A549 treated with GW870086 at 1 μM for 4 hours (cell line): ENCODE measurements at places on chromosomes 7 and 10. TPM values are rescaled to one million over a fixed set of nuclear protein-coding genes. Genes with fewer than 3 reads are reported as not detected.

Gene HGF
- 0.03 to 0.07 TPM in 2 of 5 replicates, not detected in the others for total RNA-seq

Gene LRRN3
- total RNA-seq, result 0.03 to 0.05 TPM in 2 of 5 replicates, not detected in the others

Gene EVX1
- total RNA-seq, result 0.09 to 0.27 TPM (median 0.11 TPM) in 5 replicates

Gene GPR15LG
- total RNA-seq, result not detected in 5 replicates

Gene CPED1
- total RNA-seq, result not detected in 5 replicates

Gene CNPY1
- not detected in 5 replicates for total RNA-seq

Gene NPM3
- 105 to 122 TPM (median 120 TPM) in 5 replicates for total RNA-seq

Gene C10orf90
- total RNA-seq, result 3.6 to 4.4 TPM (median 3.8 TPM) in 5 replicates

Gene TECPR1
- 5.3 to 10.3 TPM (median 6.5 TPM) in 5 replicates for total RNA-seq

Gene MOGAT3
- total RNA-seq, result not detected in 5 replicates

Gene VWA2
- total RNA-seq, result 0.05 TPM in 1 of 5 replicates, not detected in the others

Gene TWIST1
- 1.6 to 3.9 TPM (median 3.0 TPM) in 5 replicates for total RNA-seq

Gene AKR1C2
- 3,394 to 3,918 TPM (median 3,696 TPM) in 5 replicates for total RNA-seq

Gene ELN
- 0.06 to 0.16 TPM (median 0.08 TPM) in 5 replicates for total RNA-seq

Gene SPDYE11
- total RNA-seq, result not detected in 5 replicates

Gene IQUB
- total RNA-seq, result 0.12 TPM in 1 of 5 replicates, not detected in the others

Gene ATOH7
- 0.17 to 0.34 TPM (median 0.18 TPM) in 5 replicates for total RNA-seq
